ENCODE measurements at places on chromosomes 5 and 9.

DNA sequence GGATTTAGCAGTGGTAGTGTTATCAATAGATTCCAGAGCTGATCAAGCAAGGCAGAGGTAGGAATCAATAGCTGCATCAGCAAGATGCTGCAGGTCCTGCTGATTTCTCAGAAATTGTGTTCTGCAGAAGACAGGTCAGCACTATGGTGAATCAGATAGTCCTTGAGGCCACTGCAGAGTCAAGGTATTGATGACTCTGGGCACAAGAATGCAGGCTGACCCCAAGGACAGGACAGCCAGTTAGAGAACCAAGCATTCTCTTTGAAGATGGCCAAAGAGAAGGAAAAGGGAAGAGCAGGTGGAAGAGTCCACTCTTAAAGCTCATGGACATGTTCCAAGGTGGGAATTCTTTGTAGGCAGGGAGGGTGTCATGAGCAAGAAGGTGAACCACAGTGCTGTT is 28.0 kb downstream of the PRUNE2 start:
- DNase-seq: no peak

DNA sequence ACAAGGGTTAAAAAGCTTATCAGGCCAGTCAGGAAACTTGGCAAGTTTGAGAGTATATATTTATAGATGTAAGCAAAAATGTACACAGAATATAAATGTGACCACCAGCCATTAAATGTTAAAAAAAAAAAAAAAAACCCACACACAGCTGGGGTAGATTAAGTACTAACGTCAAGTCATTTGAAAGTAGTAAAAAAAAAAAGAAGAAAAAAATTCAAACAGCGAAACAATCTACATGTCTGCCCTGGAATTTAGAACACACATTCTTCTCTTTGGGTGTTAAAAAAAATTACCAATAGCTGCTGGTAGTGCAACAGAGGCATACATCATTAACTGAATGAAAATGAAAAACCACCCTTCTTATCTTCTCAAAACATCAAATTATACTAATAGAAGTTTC is 269.7 kb downstream of the MLLT3 start:
- no peak for DNase-seq

DNA sequence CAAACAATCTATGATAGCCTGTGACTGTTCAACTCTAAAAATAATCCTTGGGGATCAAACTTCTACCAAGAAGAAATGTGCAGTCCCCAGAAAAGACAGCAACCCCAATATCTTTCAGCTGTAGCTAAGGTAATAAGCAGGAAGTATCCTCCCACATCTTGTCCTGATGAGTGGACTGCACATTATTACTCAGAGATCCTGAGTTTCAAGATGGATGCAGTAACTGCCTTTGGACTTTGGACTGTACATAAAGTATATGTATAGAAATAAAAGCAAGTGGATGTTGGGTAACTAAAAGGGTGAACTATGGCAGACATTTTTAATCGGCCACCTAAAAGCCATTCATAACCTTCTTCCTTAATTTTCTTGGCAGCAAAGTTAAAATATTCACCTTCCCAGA is 45.1 kb downstream of the SMIM23 start:
- DNase-seq: no peak

GRCh38 chr9:79089054-79089560 is 482.7 kb upstream of the TLE4 start:
- no peak for DNase-seq

DNA sequence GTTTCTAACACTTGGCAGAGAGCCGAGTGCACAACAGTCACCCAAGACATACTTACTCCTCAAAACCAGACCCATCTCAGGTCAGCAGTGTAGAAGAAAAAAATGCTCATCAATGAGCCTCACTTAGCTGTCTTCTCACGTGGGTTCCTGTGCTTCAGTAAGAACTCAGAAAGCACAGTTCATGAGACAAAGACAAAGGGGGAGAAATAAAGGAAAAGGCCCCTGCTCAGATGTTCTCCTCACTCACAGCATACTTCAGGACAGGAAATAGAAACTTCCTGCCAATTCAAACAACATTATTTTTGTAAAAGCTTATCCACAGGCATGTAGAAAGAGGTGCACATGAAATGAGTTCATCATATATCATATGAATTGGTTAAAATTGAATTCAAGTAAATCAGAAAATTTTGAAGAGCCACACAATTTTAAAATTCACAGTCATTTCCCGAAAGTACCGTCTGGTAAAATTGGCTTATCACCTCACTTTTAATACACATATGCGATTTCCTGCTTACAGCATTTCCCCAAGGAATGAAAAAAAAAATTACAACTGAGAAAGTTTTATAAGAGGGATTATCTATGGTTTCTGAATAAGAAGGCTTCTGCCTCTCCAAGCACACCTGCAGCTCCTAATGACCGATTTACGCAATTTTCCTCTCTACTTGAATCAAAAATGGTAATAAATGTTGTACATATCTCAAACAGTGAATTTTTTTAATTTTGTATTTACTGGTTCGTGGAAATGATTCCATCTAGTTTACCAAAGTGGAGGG is 328.3 kb downstream of the TMEM167A start:
- DNase-seq: no peak

DNA sequence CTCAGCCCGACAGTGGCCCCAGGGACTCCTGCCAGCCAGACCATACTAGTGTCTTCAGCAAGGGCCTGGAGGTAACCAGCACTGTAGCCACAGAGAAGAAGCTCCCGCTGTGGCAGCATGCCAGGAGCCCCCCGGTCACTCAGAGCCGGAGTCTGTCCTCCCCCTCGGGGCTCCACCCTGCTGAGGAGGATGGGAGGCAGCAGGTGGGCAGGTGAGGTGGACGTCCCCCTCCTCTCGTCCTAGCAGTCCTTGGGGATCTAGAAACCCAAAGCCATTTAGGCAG is 28.0 kb upstream of the LRRC14B start:
- DNase-seq: no peak

DNA sequence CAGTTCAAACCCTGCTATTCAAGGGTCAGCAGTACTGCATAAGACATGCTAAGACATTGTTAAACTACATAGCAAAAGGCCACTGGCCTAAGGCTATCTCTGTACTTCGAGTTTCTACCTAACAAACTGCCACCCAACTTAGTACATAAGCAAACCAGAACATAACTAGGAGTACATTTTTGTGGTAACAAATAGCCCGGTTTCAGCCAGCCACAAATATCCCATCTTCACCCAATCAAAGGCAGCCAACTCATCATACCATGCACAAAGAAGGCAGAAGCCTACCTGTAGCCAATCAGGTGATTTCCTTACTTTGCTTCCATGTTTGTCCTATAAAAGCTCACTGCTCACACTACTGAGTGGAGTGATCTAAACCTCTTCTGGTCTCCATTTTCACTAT is 201.4 kb downstream of the SMARCA2 start:
- no peak for DNase-seq

DNA sequence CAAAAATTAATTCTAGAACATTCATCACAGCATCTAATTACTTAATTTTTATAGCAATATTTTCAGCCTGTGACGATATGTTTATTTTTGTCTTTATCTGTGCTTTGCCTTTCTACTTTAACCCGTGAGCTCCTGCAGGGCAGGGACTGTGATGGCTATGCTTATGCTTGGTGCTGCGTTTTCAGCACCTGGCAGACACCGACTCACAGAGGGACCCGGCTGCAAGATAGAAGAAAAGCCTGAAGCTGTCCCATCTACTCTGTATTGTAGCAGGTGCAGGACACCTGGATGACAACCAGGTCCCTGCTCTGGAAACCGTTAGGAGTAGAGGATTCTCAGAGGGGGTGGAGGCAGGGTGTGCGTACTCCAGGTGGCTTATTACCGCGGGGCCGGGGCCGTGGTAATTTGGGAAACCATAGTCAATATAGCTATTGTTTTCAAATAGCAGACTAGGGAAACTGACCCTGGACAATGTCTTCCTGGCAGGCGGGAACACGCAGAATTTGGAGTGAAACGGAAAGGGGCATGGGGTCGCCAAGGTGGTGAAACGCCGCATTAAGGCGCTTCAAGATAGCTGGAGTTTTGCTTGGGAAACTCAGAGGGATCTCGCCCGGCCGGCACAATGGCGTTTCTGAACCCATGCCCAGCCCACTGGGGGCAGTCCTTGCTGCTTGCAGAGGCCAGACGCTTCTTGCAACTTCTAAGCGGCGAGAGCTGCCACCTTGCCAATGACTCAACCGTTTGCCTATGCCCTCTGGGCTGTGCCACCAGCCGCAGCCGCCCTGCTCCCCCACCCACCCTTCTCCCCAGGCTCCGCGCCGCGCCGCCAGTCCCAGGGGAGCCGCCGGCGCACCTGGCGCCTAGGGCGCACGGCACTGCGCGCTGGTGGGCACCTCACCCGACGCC is 140.1 kb upstream of the PALM2AKAP2 start:
- peak; percentile 85 for DNase-seq

DNA sequence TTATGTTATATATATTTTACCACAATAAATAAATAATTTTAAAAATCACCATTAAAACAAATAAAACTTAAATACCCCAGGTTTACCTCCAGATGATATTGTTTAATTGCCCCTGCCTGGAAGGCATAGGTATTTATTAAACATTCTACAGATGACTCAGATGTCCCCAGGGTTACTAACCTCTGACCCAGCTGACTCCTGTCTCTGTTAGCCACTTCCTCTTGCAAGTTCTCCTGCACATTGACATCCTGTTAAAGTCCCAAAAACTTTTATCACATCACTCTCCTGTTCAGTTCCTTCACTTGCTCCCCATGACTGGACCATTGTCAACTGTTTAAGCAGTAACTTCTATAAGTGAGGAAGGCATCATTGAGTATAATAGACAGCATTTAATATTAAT is 37.0 kb upstream of the RAB3C start:
- DNase-seq: no peak

GRCh38 chr5:64532212-64532611 is 26.4 kb downstream of the RGS7BP start:
- DNase-seq: no peak

DNA sequence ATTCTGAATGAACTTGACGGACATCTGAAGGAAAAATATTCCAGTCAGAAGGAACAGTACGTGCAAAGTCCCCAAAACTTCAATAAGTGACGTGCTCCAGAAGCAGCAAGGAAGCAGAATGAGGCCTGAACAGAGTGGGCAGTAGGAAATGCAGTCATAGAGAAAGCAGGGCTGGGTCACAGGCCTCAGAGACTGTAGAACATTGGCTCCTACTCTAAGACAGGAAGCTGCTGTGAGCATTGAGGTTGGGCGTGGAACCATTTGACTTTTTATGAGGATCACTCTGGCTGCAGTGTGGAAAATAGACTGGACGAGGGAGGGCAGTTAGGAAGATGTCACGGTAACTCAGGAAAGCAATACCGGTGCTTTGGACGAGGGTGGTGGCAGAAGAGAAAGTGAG is 64.0 kb downstream of the DOCK8 start:
- DNase-seq: no peak

DNA sequence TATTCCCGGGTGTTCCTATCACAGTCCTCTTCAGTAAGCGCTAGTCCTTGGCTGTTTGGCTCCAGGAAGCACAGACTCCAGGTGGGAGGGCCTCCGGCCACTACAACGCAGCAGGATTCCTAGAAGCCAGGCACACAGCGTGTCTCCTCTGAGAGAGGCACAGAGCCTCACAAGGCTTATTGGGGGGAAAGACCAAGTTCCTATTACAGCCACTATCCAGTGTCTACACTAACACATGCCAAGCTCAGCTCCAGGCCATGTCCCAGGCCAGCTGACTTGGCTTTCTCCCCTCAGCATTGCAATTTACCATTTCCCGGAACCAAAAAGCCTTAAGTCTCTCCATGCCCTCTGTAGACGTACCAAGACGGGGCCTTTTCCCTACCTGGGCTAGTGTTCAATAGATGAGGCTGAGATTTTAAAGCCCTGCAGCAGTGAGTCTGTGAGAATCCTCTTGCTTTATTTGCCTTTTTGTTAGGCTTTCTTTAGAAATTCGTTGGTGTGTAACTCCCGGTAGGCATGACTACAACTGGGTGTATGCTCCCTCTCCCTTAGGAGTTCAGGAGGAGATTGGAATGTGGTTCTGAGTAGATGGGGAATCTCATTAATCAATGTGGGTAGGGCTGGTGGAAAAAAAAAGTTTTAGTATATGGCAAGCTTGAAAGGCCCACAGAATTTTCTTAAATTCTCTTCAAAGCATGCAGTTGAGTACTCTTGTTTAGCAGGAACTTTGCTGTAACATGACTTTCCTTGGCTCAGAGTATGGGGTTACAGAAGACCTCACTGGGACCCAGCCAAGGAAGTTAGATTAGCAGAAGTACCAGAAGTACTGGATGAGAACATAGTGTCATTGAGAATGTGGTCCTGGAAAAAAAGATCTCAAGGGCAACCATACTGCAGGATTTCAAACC is 84.3 kb upstream of the SLC1A3 start:
- DNase-seq: no peak

DNA sequence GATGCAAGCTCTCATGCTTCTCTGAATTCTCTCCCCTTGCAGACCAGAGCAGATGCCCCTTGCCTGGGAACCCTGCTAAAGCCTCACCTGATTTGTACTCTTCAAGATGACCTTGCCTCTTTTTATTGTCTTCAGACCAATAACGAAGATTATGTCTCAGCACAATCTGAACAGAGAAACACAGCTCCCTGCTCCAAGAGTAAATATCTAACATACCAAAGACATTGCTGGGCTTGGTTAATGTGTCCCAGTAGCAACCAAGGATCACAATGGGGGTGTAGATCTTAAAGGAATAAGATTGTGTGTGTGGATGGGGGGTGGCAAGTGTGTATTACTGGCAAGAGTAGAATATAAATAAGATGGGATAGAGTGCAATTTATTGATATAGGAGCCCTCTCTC is 67.6 kb upstream of the LHFPL2 start:
- DNase-seq: no peak

DNA sequence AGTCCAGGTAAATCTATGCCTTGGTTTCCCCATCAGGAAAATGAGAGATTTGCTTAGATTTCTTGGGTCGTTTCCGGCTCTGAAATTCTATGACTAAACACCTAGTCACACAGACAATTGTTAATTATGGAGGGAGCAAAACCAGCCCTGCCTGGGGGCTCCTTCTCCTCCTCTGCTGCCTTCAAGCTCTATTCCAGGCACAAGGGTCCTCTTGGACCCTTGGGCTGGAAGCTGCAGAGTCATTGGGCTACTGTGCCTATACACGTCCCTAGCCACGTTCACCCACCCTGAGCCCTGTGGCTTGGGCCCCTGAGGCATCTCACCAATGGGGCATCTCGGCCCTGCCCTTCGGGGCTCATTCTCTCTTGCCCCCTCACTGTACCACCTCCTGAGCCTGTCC is 73.8 kb upstream of the TBC1D2 start:
- DNase-seq: no peak

DNA sequence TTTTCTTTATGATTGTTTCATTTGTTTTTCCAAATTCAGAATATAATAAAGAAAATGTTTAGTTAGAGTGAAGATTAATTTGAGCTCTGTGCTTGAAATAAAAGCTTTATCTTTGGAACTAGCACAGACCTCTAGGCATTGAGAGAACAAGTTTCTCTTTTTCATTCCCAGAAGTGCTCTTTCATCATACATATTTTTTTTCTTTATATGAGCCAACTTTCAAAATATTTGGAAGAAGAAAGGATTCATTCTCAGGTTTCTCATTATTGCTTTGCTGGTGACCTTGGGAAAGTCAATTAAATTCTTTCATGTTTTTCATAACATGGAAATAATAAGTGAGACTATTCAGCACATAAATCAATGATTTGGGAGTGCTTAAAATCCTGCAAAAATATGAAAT is 16.8 kb downstream of the CTXN3 start:
- no peak for DNase-seq
